M059J (cell line): ENCODE measurements at places on chromosomes 2 and 18.

DNA sequence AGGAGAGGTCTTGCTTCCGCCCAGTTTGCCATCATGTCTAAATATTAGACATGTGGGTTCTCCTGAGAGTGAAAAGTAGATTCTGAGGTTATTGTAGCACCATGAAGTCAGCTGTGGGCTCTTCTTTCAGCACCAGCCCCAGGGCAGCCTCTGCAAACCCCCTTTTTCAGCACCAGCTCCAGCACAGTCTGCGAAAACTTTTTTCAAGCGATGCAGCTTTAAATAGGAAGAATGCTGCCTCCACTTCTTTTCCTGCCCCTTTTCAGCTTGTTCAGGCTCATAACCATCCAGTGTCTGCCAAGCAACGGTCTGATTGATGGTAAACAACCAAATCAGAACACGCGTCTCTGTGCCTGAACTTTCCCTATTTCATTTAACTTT is at the start of gene COL5A2:
COL5A2 (minus strand) TSS at position 192 of the 381 bp plus-strand sequence; CDS start at position 35, 157 bp downstream.
- DNase-seq: peak; percentile 90

DNA sequence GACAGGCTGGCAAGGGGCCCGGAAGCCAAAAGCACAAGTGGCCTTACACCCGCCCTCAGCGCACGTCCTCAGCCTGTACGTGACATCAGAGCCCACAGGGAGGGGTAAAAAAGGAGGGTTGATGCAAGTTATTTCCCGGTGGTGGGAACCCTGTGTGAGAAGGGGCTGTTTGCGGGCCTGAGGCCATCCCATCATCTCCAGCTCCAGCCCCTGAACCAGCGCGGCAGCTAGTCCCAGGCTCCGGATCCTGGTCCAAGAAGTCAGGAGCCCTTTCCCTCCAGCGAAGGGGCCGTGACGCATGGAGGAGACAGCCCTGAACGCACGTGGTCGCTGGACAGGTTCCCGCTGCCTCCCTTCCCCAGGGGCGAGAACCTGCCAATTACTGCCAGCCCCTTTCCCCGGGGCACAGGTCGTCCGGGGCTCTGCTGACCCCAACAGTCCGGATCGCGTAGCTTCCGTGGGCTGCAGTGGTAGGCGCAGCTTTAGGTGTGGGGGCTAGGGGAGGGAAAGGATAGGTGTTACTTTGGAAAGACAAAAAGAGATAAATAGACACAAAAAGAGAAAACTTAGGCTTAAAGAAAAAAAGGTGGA is 1.3 kb upstream of the LRP2 start:
- DNase-seq: peak; percentile 17

DNA sequence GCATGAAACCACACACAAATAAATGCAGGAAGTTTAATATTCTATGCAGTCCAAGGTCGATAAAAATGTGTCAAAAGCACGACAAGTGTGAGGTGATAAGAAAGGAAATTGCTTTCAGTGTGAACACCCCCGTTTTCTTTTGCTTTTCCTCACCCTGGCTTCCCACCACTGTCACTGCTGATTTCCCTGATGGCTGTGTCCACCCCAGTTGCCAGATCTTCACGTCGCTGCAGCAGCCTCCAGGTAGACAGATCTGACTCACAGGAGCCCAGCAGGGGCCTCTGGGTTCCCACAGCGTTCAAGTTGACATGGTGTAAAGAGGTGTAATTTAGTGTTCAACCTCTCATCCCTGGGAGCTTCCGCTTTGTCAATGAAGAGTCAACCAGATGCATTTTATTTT is 128.0 kb upstream of the TACR1 start:
- no peak for DNase-seq

DNA sequence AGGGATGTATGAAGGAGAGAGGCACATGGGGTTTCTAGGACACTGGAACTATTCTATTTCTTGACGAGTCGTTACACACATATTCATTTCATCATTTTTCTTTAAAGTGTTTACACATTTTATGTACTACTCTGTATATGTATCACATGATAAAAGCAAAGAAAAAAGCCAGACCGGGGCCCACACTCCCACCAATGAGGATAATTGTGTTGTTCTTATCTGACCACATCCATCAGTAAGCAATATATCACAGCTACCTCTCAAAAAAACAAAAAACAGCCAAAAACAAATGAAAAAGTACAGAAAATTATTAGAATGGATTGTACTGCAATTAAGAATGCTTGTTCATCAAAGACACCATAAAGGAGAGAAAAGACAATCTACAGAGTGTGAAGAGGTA is 14.2 kb upstream of the CNRIP1 start:
- no peak for DNase-seq

- DNase-seq: peak; percentile 10
Measured at GRCh38 chr2:31886700-31887099, 124.1 kb downstream of the MEMO1 start.

GRCh38 chr18:76354348-76354747 is 140.7 kb downstream of the ZNF516 start:
- peak; percentile 56 for DNase-seq

GRCh38 chr2:1731963-1732768 is 12.1 kb downstream of the PXDN start:
- DNase-seq: peak; percentile 83

DNA sequence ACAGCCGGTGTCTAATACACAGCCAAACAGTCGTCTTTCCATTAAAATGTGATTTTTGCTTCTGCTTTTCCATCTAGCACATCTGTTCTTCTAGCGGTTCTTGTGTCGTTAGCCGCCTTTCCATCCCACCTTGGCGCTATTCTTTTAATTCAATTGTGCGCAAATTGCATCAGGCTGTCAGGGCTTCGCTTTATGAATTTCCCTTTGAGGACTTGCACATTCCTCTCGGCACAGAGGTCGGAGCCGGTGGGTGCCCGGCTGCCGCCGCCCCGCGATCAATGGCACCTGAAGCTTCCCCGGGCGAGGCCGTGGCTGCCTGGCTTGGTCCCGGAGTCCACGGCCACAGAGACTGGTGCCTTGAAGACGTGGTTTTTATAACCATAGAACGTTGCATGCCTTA is 33.9 kb upstream of the TSPYL6 start:
- DNase-seq: no peak

DNA sequence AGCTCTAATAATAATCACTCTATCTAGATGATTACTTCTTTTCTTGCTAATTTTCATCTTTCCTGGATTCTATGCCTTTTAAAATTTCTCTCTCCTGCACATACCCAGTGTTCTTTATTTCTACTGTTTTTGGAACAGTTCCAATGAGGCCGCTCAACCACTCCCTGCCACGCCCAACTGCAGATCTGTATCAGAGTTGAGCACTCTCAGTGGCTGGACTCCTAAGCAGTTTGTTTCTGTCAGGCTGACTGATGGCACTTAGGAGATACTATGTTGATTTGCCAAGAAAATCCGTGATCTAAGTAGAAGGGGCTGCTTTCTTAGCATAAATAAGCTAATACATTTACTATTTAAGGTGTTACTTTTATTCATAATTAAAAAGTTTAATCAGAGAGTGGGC is 192.8 kb downstream of the ARHGAP15 start:
- DNase-seq: no peak
